ENCODE measurements at places on chromosomes 11 and 22.
A peak's percentile ranks its signal among the peaks of the same experiment; 100 is the strongest.

DNA sequence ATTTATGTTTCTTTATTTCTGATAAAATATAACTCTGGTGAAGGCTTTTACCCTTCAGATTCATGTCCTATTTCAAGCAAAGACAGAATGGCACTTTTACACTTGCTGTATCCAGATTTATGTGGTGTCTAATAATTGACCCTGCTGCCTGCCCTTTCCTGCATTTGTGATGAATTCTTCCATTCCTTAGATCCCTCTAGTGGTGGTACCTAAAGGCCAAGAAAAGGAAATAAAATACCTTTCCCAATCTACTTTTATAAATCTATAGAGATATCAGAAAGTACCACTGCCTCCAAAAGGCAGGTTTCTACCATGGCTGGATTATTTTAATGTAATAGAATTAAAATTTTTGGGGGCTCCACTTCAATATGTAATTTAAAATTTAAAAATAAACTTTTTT, 34.2 kb downstream of the CCDC81 start:
- DNase-seq = no peak

- DNase-seq = no peak
Measured at GRCh38 chr11:8149726-8150125, 19.1 kb downstream of the RIC3 start.

DNA sequence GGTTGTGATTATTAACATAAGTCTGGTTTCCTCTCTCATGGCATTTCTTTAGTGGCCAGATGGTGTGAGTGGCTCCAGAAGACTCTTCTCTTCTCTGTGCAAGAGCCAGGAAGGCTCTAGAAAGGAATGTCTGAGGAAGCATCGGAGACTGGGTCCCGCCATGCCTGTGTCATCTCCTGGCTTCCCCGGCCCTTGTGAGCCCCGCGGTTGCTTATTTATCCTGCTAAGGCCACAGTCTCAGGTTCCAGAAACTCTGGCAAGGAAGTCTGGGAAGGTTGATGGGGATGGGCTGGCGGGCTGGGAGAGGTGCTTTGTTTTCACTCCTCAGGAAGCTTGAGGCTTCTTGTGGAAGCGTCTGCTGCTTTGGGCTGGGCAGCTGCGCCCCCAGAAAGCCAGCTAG, 18.9 kb downstream of the BCR start:
- no peak for DNase-seq

DNA sequence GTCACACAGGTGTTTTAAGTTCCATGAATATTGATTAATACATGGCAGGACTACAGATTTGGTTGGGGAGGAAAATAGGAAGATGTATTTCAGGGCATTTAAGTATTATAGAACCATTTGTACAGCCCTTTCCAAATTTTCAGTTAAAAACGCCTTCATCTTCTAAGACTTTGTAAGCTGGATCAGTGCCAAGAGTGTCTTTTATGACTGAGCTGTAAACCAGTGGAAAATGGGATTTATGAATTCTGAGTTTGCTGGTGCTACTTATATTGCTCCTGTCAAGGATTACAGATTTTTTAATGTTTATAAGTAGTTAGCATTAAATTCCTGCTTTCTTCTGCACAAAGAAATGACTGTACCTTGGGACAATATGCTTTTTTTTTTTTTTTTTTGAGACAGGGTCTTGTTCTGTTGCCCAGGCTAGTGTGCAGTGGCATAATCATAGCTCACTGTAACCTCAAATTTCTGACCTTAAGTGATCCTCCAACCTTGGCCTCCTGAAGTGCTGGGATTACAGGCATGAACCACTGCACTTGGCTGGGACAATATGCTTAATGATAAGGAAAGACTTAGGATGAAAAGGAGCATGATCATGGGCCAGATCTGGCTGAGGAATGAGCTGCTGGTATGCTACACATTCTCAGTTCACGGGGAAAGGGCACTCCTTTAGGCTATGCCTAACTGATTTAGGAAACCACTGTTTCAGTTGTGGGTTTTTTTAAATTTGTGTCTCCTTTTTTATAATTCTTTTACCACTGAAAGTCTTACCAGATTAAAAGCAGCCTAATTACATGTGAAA, 113.6 kb upstream of the MTNR1B start:
- DNase-seq = no peak

DNA sequence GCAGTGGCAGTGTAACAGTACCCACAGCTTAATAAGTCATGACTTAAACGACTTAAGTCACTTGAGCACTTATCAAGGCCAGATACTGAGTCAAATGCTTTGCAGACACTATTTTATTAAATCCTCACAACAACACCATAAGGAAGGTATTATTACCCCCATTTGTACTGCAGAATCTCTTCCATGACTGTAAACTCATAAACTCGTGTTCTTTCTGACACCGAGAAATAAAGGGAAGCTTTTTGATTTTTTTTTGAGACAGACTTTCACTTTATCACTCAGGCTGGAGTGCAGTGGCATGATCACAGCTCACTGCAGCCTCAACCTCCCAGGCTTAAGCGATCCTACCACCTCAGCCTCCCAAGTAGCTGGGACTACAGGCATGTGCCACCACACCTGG, 103.8 kb downstream of the ABTB2 start:
- no peak for DNase-seq

DNA sequence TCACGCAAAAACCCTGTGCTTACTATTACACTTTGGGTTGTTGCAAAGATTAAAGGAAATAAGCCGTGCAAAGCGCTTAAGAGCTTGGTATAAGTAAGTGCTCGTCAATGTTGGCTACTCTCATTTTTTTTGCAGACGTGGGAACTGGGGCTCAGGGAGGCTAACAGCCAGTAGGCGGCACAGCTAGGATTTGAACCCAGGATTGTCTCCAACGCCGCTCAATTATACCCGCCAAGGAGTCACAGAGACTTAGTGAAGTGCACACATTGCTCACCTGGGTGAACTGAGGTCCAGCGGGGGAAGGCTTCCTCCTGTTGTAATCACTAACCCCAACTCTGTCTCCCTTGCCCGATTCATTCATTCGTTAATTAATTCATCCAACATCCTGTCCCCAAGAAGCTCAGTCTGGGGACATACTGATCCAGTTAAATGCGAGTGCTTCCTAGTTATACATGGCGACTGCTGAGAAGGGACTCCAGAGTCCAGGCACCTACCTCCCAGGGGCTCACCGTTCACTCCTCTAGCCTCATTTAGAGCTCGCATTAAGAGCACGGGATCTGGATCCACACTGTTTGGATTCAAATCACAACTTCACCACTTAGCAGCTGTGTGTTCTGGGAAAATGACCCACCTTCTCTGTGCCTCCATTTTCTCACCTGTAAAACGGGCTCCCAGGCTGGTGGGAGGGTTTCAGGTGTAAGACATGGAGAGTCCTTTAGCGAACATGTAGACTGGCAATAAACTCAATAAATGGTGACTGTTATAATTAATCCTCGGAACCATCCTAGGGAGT, 838 bp upstream of the MTFP1 start:
- peak; percentile 48 for DNase-seq

DNA sequence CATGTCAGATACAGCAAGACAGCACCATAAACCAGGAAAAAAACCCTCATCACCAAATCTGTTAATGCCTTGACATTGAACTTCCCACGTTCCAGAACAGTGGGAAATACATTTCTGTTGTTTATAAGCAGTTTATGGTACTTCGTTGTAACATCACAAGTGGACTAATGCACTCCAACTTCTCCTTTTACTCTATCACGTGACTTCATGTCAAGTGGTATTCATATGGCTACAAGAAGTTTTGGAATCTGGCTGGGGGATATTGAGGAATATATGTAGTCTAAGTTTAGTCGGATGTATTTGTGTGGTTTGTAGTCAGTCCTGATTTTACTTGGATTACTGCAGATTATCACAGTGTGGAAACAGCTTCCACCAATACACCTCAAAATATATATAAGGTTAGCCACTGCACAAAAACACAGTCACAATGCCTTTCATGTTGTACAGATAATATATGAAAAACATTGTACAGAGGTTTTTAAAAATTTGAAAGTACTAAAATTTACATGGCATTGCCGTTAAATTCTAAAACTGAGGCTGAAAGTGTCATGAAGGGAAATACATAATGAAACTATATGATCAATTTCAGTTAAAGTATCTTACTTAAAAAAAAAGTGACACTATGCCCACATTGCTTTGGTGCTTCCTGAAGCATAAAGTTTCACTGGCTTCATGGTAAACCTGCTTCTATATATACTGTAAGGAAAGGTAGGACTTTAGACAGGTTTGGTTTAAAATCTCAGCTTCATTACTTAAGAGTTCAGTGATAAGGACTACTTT, 134.1 kb downstream of the CASP12 start:
- no peak for DNase-seq

DNA sequence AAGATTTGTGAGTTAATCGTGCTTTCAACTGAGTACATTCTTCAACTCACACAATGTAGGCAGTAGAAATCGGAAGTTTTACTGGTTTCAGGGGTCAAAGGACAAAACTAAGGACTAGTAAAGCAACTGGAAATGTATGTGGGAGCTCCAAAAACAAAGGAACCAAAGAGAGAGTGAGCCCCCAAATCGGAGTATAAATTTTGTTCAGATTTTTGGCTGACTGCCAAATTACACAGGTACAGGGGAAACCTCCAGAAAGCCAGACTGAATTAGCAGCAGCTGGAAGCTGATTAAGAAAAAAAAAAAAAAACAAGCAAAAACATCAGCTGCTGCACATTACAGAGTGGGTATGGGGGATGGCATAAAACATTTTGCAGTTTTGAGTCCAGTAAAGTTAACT, 75.2 kb upstream of the GNAZ start:
- no peak for DNase-seq

DNA sequence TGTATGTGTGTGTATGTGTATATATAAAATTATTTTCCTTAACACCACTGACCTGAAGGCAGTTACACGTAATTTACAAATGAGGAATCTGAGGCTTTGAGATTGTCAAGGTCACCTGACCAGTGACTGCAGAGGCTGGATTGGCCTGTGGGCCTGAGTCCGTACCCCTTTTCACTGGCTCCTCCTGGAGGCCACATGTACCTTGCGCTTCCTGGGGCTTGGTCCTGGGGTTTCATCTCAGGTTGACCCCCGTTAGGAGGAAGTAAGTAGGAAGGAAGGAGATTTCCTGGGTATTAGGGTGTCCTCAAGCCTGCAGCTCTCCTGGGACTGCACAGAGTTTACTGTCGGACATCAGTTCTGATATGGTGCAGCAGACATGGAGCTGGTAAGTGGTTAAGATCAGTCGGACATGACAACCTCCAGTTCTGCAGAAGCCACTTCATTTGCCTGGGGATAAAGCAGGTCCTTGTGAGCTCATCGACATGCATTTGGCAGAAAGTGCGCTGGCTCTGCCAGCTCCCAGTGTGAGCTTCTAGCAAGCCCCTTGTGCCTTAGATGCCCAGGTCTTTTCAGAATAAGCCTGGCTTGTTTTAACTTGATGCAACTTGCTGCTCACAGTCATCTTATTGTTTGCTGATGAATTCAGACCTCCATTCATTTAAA, 36.6 kb downstream of the ST3GAL4 start:
- no peak for DNase-seq
